ENCODE measurements at places on chromosomes 4 and X.

GRCh38 chr4:76963131-76963750 is 13.7 kb downstream of the SEPTIN11 start:
- no peak for DNase-seq

DNA sequence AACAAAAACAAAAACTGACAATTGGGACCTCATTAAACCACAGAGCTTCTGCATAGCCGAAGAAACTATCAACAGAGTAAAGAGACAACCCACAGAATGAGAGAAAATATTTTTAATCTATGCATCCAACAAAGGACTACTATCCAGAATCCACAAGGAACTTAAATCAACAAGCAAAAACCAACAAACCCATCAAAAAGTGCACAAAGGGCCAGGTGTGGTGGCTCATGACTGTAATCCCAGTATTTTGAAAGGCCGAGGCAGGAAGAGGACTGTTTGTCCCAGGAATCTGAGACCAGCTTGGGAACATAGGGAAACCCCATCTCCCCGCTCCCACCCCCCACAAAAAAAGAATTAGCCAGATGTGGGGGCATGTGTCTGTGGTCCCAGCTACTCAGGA is 10.7 kb downstream of the C4orf51 start:
- no peak for DNase-seq

- no peak for DNase-seq
Observed at GRCh38 chr4:118739022-118739713, 54.0 kb downstream of the METTL14 start.

GRCh38 chr4:142549726-142550463 is 296.2 kb downstream of the INPP4B start:
- DNase-seq: no peak

DNA sequence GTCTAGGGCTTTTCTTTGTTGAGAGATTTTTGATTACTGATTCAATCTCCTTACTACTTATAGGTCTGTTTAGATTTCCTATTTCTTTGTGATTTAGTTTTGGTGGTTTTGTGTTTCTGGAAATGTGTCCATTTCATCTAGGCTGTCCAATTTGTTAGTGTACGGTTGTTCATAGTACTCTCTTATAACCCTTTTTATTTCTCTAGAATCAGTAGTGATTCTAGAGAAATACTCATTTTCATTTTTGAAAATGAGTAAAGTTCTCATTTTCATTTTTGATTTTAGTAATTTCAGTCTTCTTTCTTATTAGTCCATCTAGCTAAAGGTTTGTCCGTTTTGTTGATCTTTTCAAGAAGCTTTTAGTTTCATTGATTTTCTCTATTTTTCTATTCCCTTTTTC is 7.5 kb downstream of the IL13RA1 start:
- DNase-seq: no peak

DNA sequence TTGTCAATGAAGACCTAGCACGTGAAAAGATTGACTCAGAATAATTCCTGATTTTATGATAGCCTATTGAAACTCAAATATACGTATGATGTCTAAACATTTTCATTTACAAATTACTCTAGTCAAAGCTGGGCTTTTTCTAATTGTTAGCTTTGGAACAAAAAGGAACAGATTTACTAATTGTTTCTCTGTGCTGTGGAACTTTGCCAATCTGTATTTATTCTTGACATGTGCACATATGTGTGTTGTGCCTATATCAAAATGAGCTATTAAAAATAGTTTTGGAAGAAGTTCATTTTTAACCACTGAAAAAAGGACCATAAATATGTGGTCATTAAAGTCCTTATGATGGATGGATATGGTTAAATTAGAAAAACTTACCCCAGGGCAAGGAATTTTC is 85.4 kb upstream of the PACRGL start:
- no peak for DNase-seq

GRCh38 chr4:148367756-148368155 is 74.5 kb downstream of the NR3C2 start:
- DNase-seq: no peak

- DNase-seq: peak; percentile 33
Observed at GRCh38 chr4:93828332-93828994, at the start of gene ATOH1. ATOH1 (plus strand) TSS chr4:93828753; CDS start chr4:93828927, 174 bp downstream.
